ENCODE measurements at places on chromosomes 6 and 20.

- no peak for DNase-seq
Measured at GRCh38 chr6:130779658-130780033, 47.6 kb upstream of the SMLR1 start.

DNA sequence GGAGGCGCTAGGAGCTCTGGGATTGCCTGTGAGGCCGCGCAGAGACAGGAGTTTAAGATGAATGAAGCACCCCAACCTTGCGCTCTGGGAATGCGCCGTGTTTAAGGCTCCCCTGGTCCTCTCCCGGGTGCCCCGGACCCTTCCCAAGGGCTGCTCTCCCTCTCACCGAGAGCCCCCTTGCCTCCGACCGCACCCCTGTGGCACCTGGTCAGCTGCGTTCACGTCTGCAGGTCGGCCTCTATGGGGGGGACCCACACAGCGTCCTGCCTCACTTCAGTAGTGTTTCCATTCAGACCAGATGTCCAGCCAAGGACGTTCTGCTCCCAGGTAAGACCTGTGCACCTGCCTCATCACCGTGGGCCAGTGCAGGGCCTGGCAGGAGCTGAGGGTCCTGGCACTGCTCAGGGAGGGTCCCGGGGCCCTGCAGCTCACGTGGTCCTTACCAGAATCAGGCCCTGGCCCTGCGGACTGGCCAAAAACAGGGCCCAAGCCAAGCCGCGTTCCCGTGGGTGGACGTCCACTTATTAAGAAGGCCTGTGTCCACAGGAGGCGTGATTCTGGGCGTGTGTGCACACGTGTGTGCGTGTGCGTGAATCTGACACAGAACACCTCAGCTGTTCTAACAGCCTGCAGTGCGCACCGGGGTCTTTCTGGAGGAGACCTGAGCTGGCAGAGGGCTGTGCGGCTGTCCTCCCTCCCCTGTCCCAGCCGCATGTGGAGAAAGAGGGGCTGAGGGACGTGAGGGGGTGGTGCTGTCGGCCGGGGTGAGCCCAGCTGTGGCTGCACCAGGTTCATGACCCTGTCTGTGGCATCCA is 79.9 kb upstream of the BHLHE23 start:
- no peak for DNase-seq

GRCh38 chr20:18847226-18847755 is 33.7 kb downstream of the SCP2D1 start:
- no peak for DNase-seq

- DNase-seq: no peak
Measured at GRCh38 chr20:63706852-63707557, 771 bp downstream of the ARFRP1 start.

DNA sequence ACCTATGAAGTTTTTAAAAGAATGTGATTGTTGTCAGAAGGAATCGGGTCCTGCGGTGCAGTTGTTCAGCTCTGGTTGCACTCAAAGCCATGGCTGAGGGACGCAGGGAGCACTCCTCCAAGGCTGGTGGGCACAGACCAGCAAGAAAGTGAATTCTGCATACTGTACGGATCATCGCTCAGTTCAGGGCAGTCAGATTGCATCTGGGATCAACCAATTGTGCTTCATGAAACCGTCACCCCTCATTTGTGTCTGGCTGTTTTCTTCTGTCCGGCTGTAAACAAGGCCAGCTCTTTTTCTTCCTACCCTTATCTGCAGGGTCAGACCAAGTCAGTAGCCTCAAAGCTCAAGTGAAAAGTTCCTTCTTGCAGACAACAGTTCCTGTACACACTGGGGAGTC is 478.3 kb downstream of the TFAP2A start:
- DNase-seq: no peak

DNA sequence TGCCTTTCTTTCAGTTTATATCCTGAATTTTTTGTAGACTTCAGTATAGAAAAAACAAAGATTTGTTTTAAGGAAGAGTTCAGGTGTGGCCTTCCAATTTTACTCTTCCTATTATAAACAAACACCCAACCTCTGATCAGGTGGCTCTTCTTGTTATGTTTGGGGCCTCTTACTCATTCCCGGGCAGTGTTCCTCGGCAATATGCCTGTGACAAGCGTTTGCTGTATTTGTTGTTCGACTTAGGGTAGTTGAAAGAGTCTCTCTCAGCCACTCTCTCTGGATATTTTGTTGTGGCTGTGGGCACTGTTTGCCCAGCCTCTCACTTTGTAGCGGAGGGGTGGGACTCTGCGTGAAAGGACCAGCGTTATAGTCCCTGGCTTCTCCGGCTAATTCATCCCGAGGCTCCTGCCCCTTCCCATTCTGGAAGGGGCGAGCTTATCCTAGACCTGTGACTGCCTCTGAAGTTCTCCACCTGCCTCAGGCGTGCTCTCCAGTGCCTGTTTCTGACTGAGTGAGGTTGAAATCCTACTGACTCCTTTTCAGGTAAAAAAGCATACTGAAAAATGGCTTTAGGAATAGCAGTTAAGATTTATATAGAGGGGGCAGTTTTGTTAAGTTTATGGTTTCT is 97.4 kb downstream of the PLCB4 start:
- no peak for DNase-seq

GRCh38 chr20:40869218-40870147 is 159.1 kb upstream of the TOP1 start:
- no peak for DNase-seq

GRCh38 chr6:159100395-159101182 is 55.8 kb upstream of the TAGAP start:
- no peak for DNase-seq

All from stimulated activated CD8-positive, alpha-beta memory T cell treated with anti-CD3 and anti-CD28 coated beads, Interleukin-4, amount 100 ng/mL, for 4 hours (primary cell).